ENCODE measurements at places on chromosomes 6 and 20. TPM values are rescaled to one million over a fixed set of nuclear protein-coding genes. Genes with fewer than 3 reads are reported as not detected.

DNA sequence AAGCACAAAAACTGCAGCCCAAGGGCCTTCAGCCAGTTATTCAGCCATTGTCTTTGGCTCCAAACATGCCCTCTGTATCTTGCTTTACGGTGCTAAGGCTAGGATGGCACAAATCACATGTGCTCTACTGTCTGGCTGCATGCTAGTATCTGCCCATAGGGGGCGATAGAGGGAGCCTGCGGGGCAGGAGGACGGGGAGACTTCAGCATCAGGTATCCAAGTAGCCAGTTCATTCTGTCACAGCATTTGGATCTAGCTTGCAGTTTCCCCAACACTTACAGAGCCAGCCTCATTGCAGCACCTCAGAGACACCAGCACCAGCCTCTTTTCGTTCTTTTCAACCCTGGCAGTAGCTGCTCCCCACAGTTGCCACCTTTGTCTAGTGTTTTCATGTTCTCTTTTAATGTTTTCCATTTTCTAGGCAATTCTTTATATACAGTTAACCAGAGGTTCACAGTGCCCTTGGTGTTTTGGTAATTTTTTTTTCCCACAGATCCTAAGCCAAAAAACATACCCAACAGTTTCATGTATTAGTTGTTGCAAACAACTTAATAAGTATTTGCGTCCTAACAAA lies 705.9 kb downstream of the PTPRT start:
- no peak overlapping the region for H3K27ac ChIP-seq
- H3K36me3 ChIP-seq, result no peaks in the 10 kb centered on the region
- no peak overlapping the region for H3K4me3 ChIP-seq
- no peaks in the 10 kb centered on the region for H3K4me1 ChIP-seq
- H3K27me3 ChIP-seq, result no peaks in the 10 kb centered on the region

DNA sequence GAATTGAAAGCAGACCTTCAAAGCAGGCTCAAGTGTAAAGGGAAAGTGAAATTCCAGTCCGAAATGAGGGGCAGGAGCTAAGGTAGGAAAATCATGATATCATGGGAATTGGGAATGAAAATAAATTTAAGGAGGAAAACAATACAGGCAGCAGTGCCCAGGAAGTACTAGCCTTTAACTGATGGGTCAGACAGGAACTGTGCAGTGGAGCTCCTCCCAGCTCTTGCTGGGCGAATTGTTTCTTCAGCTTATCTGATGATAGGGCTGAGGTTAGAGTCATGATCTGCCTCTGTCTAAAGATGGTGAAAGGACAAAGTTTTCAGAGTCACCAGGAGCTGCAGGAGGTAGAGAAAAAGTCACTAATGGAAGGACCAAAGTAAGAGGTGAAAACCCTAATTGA lies 457.9 kb upstream of the PTCHD4 start:
- no peak overlapping the region for H3K4me3 ChIP-seq
- no peaks in the 10 kb centered on the region for H3K36me3 ChIP-seq
- H3K4me1 ChIP-seq, result no peaks in the 10 kb centered on the region
- no peak overlapping the region for H3K27ac ChIP-seq
- DNase-seq, result no peak

GRCh38 chr20:49037962-49038387 lies 8.1 kb upstream of the CSE1L start:
- no peak for DNase-seq
- peak overlapping the region; percentile 13 for H3K27ac ChIP-seq
- no peaks in the 10 kb centered on the region for H3K36me3 ChIP-seq
- no peak overlapping the region for H3K4me3 ChIP-seq
- no peaks in the 10 kb centered on the region for H3K27me3 ChIP-seq

DNA sequence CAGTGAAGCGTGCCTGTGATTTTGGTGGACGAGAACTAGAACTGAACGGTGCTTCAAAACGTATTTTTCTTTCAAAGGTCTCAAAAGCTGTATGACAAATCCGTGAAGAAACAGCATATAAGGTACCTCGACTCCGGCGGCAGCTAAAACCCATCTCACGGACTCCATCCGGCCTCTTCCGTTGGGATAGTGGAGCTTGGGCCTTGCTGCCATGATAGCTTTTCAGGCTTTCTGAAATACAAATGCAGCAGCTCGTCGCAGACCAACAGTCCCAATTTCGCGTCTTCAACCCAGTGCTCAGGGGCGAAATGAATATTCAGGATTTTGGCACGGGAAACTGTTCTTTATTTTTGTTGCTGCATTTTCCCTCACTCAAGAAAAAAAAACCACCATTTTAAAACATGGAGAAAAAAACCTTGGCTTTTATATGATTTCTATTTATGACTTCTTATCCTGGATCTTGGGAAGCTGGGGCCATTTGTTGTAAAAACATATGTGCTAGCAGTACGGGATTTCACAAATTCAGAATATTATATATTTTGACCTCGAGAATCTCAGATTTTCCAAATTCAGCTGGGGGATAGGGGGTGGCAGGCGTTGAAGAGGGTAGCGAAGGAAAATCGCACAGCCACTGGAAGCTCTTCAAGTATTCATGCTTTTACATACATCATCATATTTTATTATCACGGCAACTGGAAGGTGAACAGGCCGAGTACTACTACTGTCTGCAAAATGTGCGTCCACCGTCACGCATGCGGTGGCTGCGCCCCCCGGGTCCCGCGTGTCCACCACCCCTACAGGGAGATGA lies 849 bp downstream of the GSTA4 start:
- H3K27me3 ChIP-seq, result no peaks in the 10 kb centered on the region
- H3K4me1 ChIP-seq, result peaks cover 17% of the 10 kb centered on the region
- H3K4me3 ChIP-seq, result peak overlapping the region; percentile 54
- DNase-seq, result no peak
- H3K36me3 ChIP-seq, result no peaks in the 10 kb centered on the region

DNA sequence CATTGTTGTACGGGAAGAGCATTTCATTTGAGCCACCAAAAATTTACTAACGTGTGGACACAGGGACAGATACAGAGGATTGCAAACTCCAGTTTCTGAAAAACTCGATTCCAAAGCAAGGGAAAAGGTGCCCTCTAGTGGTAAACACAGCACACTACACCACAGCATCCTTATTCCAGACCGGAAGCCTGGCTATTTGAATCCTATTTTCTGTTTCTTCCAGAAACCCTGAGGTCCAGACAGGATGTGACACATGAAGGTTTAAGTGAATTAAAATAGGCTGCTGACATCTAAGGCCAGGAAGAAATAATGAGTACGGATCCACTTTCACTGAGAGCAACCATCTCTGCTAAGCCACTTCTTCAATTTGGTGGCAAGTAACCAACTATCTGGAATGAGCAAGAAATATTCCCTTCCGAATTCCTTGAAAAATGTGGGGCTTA lies 31.8 kb upstream of the GMPR start:
- H3K4me3 ChIP-seq, result no peak overlapping the region
- no peaks in the 10 kb centered on the region for H3K27me3 ChIP-seq
- H3K27ac ChIP-seq, result no peak overlapping the region

Gene GHRH
- not detected for total RNA-seq
